Right lobe of liver (tissue), 6 donors: ENCODE measurements at places on chromosomes 13 and 19. TPM values are rescaled to one million over a fixed set of nuclear protein-coding genes. Genes with fewer than 3 reads are reported as not detected.

Gene ZSCAN5A
- total RNA-seq: 2.3 TPM

Gene CYP2S1
- total RNA-seq: 0.54 TPM

Gene CCDC70
- not detected for total RNA-seq

Gene RASIP1
- total RNA-seq: 5.2 TPM

Gene CRB3
- 56.1 TPM for total RNA-seq

Gene MBD3L3
- not detected for total RNA-seq

Gene PSG11
- total RNA-seq: not detected

Gene FFAR1
- not detected for total RNA-seq

DNA sequence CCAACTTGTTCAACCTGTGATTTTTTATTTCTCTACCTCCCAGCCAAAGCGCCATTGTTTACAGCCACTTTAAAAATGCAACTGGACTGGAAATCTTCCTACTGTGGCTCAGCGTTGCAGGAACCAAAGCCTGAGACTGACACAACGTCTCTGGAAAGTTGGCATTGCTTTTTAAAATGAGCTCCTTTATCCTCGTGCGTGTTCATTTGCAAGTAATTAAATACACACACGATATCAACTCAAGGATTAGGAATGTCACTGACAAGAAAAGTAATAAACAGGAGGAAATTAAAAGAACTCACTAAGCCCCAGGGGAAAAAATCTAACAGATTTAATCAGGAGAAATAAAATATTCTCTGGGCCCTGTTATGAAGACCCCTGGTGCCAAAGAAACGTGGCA lies 184.6 kb upstream of the IRS2 start:
- DNase-seq: no peak

DNA sequence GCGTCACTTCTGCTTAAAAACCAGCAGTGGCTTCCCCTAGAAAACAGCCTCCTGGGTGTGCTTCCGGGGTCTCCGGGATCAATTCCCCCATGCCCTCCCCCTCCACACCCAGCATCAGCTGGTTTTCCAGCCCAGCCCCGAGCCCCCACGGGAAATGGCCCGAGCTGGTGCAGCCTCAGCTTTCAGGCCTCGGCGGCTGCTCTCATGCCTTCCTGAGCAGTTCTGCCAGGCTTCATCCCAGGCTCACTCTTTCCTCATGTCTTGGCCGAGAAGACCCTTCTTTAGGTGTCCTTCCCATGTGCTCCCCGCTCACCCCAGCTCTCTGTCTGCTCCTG lies 103.1 kb upstream of the RNF113B start:
- DNase-seq: no peak

GRCh38 chr13:93714171-93714570 lies 487.6 kb downstream of the GPC6 start:
- DNase-seq: no peak

DNA sequence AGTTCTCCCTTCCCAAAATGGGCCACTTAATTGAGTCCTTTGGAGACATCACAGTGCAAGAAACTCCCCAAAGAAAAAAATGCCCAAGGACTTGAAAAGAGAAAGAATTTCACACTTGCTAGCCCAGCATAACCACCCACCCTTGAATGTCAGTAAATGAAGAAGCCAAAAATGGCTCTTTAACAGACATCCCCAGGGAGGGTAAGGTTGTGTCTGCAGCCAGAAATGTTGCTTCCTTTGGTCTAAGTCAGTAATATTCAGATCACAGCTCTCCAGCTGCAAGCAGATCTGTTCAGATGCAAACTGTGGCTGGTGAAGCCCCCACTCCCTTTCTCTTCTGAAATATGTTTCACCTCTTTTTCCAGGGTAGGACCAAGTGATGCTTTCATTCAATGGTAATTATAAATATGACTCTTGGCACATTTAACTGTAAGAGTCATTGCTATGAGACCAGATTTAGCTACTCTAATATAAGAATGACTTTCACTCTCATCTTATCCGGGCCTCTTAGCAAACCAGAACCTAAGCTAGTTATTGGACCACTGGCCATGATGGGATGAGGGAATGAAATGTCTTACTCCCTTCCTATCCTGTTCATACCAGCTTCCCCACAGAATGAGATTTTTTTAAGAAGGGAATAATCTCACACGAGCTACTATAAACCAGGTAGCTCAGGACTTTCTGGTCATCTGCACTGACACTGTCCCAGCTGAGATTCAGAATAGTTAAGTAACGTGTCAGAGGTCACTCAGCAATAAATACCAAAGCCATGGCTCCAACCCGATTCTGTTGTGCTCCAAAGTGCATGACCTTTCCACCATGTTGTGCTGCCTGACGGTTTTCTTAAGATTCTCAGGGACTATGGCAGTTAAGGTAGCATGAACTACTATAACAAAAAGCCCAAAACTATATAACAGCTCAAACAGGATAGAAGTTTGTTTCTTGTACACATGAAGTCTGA lies 234.1 kb downstream of the FOXO1 start:
- DNase-seq: no peak

DNA sequence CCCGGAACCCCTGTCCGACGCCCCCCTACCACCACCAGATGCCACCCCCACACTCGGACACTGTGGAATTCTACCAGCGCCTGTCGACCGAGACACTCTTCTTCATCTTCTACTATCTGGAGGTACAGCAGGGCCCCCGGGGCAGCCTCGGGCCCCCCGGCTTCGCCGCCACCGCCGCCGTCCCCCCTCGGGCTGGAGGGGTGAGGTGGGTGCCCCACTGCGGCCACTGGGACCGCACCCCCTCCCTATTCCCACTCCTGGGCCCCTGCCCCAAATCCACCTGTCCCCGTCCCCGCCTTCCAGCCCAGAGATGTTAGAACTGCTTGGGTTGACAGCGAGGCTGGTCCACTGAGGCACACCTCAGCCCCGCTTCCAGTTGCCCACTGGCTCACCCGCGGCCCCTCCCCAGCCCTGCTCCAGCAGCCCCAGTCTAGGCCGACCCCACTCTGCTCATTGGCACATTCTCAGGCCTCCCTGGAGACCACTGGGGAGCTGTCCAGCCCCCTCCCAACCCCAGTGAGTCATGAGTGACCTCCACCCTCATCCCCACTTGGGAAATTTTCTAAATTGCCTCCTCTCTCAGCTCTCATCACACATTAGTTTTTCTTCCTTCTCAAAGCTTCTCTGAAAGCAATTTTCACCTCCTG lies 6.5 kb downstream of the LENG1 start:
- no peak for DNase-seq

DNA sequence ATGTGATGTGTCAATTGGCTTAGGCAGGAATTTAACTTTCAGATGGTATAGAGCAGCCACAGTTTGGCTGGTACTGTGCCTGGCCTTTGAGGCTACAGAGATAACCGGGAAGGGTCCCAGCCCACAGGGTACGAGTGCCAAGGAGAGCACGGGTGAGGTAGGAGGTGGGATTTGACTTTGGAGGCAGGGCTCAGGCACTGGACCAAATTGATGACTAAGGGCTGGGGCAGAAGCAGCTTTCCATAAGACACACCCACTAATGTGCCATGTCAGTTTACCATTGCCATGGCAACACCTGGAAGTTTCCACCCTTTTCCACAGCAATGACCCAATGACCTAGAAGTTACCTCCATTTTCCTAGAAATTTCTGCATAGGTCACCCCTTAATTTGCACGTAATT lies 466.2 kb downstream of the TSHZ3 start:
- no peak for DNase-seq

DNA sequence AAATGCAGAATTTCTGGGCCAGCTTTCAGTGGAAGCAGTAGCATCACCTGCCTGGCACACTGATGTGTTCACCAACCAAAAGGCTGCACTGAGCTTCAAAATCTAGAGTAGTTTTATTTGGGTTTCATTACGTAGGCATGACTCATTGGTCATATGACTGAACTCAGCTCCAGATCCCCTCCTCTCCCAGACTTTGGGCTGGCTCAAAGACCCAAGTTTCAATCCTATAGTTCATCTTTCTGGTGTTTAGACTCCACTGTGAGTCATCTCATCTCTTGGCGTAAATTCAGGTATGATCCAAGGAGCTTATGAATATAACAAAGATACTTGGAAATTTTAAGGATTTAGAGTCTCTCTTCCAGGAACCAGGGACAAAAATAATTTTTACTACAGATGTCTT lies 17.7 kb downstream of the ZMYM5 start:
- no peak for DNase-seq

DNA sequence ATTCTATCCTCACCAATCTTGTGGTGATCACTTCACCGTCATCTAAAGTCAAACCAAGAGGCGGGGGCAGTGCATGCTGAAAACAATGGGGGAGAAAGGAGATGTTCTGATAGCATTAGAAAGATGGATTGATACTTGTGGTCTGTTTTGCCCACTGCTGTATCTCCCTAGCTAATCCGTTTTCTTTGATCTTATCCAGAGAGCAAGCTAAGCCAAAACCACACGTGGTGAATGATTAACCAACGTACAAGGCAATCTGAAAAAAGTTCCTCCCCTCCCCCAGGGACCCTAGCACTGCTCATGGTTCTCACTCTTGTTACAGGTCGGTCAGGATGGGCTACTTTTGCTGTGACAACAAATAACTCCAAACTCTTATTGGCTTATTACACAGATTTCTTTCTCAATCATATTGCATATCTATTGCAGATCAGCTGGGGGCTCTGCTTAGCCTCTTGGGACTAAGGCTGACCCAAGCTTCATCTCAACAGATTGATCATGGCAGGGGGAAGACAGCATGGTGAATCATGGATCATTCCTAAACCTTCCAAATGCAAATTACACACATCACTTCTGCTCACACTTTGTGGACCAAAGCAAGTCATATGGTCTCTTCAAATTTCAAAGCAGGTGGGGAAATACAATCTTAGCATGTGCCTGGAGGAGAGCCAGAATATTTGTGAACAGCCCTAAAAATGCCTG lies 11.9 kb upstream of the C13orf42 start:
- no peak for DNase-seq

- DNase-seq: no peak
Observed at GRCh38 chr13:100630555-100630954, 42.0 kb upstream of the GGACT start.

DNA sequence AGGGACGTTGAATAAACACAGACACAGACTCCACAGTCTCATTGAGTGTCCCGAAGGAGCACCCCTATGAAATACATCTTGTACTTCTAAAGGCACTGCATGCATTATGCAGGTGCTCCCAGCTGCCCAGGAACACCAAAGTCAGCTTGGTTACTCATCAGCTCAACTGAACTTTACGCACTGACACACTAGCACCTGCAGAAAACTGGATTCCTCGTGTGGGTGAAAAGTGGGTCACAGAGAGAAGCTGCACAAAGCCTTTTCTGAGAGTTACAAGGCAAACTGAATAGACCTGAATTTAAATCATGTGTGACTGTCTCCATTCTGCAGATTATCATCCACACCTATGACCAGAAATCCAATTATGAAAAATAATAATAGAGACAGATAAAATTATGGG lies 527.5 kb upstream of the NBEA start:
- no peak for DNase-seq

GRCh38 chr19:32287811-32288227 lies 57.6 kb upstream of the ZNF507 start:
- peak; percentile 31 for DNase-seq

- DNase-seq: no peak
Observed at GRCh38 chr19:17671906-17672305, 16.2 kb downstream of the UNC13A start.

GRCh38 chr19:8377598-8377997 lies 12.6 kb upstream of the RAB11B start:
- DNase-seq: no peak

GRCh38 chr19:36604656-36605100 lies 435 bp upstream of the ZNF382 start:
- peak; percentile 61 for DNase-seq

DNA sequence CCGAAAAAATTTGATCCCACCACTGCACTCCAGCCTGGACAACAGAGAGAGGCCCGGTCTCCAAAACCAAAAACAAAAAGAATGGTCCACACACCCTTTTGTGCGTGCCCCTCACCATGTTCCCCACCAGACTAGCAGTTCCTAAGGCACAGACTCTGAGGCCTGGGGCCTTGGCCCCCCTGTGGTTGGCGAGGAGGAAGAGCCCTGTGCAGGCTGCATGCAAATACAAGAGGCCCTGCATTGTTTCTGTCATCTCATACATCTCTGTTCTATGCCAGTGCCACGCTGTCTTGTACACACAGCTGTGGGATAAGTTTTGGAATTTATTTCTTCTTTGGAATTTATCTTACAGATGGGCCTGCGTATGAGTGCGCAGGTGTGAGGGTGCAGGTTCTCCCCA lies 4.7 kb upstream of the YJEFN3 start:
- no peak for DNase-seq

DNA sequence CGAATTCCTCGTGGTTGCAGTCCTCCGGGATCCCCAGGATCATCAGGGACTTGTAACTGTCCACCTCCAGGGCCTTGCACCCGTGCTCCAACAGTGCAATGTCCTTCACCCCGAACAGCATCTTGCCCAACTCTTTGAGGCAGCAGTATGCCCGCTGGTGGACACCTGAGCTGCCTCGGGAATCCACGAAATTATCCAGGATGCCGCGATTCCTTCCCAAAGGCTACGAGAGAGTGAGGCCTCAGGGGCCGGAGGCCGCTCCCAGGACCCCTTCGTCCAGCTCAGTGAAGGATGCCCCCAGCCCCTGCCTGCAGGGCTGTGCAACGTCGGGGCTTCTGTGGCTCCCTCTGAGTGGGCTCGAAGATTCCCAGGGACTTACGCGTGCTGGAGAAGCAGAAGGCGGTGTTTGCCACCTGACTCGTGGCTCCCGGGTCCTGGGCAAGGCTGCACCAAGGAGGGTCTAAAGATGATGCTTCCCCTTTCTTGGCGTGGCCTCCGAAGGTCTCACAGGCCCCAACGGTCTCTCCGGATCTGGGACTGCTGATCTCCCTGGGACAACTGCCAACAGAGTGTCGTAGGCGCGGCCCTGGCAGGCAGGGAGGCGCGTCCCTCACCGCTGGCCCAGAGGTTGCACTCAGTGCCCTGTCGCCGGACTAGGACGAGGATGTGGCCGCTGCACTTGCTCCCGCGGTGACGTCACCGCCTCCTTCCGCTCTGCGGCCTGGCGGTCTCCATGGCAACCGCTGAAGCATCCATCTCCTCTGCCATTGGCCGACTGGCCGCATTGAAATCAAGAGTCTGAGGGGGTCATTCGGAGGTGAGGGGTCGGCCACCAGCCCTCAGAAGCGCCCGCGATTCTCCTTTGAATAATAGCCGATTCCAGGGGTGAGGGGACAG lies at the start of gene PNMA8C:
Gene PNMA8C (minus strand): TSS at position 698 of the 897 bp plus-strand sequence. CDS start 577 bp downstream, at position 121.
- DNase-seq: peak; percentile 85

DNA sequence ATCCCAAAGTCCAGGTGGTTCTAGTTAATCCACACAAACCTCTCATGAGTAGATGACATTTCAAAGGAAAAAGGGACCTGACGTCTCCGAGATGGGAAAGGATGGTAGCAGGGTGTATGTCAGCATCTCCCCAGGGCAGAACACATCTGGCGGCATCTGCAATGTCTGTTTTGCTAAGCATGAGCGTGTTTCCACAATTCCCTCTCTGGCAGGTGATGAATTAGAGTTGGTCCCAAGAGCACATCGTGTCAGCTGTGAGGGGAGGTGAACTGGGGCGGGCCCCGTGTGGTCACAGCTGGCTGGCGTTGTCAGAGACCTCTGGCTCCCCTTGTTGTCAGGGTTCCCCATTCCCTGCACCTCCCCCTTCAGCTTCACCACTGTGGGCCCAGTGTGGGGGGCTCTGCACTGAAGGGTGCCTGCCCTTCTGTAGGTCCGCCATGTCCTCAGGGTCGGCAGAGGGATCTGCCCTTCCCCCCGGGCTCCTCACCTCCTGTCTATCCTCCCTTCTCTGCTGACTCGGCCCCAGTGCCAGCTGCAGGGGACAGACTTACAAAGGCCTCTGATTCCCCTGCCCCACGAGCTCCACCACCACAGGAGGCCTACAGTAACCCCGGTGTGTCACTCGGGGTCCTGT lies 58.2 kb downstream of the CDADC1 start:
- no peak for DNase-seq
